NCI-H1436 treated with DMSO at 0.1 percent for 48 hours (cell line): ENCODE measurements at places on chromosomes 13 and 19.
A peak's percentile ranks its signal among the peaks of the same experiment; 100 is the strongest.

DNA sequence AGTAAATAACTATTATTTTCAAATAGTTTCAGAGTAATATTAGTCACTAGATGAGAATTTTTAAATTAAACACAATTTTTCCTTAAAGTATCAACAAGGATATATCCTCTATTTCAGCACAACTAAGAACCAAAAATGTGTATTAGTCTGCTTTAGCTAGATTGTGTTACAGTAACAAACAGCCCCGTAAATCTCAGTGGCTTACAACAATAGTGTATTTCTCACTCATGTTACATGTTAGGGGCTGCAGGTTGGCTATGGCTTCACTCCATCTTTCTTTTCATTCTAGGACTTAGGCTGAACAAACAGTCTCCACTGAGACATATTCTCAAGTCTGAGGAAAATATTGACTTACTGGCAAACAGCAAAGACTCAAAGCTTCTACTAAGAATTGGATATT is 11.6 kb upstream of the SUCLA2 start:
- no peak for DNase-seq

GRCh38 chr13:103007427-103007762 is 58.8 kb downstream of the SLC10A2 start:
- no peak for DNase-seq

GRCh38 chr19:16435999-16436650 is 35.6 kb downstream of the EPS15L1 start:
- no peak for DNase-seq

GRCh38 chr13:27924529-27925141 is 4.8 kb downstream of the PDX1 start:
- no peak for DNase-seq

DNA sequence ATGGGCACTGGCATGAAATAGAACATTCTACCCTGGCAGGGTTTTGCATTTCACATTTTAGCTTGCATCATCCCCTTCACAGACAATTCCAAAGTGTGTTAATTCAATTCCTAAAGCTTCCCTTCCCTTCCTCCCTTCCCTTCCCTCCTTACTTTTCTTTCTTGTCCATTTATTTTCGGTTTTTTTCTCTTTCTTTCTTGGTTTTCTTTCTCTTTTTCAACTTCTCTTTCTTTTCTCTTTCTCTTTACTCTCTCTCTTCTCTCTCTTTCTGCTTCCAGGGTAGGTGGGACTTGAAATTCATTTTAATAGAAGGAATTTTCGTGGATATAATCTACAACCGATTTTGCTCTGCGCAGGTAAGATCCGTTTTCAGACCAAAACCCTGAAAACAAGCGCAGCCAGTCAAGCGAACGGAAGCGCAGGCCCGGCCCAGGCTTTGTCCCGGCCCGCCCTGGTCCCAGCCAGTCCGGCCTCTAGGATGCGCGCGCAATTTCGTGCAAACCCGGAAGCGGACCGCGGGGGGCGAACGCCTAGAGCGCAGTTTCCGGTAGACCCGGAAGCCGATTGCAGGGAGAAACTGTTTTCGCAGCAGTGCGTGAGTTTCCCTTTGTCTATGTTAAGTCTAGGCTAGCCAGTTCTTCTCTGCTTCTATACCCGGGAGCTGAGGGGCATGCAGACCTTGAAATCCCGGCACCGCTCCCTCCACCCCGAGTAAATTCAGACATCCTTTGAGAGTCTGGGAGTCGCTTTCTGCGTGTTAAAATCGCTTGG is at the start of gene ZNF528:
TSS of gene ZNF528 (plus strand) at position 540 of the 771 bp plus-strand sequence. CDS start 4,165 bp downstream, outside the sequence.
- peak; percentile 31 for DNase-seq

GRCh38 chr13:36154567-36155291 is 23.5 kb upstream of the DCLK1 start:
- no peak for DNase-seq

DNA sequence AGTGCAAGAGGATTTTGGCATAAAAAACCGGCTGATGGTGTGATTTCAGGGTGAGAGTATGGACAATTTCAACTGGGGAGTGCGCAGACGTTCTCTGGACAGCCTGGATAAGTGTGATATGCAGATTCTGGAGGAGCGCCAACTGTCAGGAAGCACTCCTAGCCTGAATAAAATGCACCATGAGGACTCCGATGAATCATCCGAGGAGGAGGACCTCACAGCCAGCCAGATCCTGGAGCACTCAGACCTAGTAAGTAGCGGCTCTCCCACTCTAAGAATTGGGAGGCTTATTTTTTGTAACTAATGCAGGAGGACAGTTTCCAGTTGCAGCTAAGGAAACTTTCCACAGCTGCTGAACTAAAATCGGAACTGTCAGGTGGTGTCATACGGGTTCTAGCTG is 53.6 kb downstream of the ZAR1L start:
- DNase-seq, result no peak

DNA sequence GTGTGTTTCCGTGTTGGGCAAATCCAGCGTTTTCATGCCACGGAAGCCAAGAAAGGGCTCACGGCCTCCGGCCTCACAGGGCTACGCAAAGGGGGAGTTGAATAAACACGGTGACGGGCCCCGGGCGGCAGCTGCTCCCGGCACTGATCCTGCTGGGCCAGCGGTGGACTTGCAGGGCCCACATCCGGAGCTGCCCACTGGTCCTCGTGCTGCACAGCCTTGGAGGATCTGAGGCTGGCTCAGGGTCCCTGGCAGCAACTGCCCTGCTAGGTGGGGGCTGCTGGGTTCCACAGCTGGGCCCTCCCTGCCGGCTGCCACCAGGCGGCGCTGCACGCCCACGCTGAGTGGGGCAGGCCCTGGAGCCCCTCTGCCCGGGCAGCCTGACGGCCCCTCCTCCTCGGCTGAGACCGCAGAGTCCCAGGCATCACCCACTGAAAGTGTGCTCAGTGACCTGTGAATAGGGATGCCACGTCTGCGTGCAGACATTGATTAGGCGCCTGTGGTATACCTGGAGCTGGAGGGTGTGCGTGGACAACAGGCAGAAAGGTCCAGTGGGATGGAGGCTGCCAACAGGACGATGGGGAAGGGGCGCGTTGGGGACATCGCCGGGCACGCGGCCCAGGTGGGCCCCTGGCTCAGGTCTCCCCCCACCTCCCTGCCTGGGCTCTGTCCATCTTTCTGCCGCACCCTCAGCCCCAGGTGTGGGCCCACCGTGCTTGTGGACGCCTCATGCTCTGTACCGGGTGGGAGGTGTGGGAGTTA is 5.3 kb upstream of the HCN2 start:
- no peak for DNase-seq

DNA sequence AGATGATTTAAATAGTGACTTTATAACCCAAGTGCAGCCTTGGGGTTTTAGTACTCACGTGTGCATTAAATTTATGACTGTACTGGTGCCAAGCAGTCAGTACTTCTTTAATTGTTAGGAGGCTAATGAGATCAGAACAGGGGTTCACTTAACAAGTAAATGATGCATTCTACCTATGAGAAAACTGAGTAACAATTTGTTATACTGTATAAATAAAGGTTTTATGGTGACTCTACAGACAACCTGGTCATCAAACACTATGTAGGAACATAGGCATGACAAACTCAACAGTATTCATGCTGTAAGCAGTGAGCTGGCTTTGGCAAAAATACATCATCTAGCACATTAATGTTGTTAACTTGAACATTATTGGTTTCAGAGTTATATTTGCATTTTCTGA is 75.6 kb downstream of the UBL3 start:
- no peak for DNase-seq

DNA sequence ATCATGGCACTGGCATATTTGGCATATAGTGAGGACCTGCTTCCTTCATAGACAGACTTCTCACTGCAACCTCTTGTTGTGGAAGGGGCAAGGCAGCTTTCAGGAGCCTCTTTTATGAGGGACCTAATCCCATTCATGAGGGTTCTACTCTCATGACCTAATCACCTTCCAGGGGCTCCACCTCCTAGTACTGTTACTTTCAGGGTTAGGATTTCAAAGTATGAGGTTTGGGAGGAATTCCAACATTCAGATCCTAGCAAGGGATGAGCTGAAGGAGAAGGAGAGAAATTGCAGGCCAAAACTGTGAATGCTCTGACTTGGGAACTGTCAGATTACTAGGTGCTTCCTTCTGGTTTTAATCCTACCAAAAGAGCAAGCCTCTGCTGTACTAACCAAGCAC is 87.8 kb downstream of the LMO7 start:
- DNase-seq, result no peak

- no peak for DNase-seq
Measured at GRCh38 chr19:10870501-10870954, 825 bp upstream of the CARM1 start.

- no peak for DNase-seq
Measured at GRCh38 chr19:9130965-9131364, 4.2 kb upstream of the OR7G3 start.

- no peak for DNase-seq
Measured at GRCh38 chr19:42498169-42498757, 30.0 kb downstream of the CEACAM1 start.

- DNase-seq, result no peak
Measured at GRCh38 chr19:41597600-41598041, 21.7 kb downstream of the CEACAM21 start.

DNA sequence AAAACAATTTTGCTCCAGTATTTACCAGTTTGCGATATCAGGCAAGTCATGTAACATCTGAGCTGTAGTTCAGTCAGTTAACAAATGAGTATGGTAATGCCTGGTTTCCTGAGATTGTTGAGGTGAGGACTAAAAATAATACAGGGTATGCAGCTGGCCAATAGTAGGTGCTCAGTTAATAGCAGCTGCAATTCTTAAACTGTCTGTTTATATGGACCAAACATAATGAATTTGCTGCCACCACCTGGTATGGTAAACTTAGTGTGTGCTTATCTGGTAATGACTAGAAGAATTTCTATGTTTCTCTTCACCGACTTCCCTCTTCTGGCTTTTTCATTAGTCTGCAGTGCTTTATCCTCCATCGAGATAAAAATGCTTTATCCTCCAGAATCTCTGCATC is 9.1 kb downstream of the ZMYM2 start:
- DNase-seq, result no peak

DNA sequence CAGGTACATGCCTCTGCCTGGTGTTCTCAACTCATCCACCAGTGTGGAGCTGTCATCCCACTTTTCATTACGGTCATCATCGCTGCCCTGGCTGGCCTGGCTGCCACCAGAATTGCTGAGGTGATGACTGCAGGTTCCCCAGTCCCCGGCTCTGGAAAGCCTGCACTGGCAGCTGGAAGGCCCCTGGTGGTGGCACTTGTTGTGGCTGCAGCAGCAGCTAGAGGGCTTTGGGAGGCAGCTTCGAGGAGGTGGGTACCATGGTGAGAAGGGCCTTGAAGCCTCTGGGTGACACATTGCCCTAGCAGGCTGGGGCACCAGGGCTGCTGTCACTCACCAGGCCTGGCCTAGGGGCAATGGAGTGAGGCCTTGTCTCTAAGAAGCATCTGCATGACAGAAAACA is 25.3 kb upstream of the ZNF14 start:
- no peak for DNase-seq
